ENCODE measurements at places on chromosomes 5 and 9.
A peak's percentile ranks its signal among the peaks of the same experiment; 100 is the strongest.

- no peak for DNase-seq
These were observed 295.9 kb upstream of the ZNF608 start for GRCh38 chr5:125042261-125042890.

DNA sequence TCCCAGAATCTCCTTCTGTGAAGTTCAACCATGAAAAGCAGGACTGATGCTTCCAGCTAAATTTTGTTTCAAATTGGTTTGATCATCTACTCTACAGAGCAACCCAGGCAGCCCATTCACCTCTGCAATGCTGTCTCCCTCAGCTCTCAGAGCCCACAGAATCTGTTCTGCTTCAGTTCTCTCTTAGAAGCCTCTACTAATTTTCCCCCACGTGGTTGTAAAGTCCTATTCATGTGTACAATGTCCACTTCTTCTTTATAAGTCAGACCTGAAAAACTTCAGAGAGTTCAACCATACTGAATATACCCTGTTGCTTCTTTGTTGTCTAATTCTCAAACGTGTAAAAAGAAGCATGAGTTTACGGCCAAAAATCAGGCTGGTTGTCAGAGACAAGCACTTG lies 21.3 kb upstream of the FAM13B start:
- DNase-seq = no peak

GRCh38 chr5:109083937-109084336 lies 325.8 kb downstream of the PJA2 start:
- no peak for DNase-seq

DNA sequence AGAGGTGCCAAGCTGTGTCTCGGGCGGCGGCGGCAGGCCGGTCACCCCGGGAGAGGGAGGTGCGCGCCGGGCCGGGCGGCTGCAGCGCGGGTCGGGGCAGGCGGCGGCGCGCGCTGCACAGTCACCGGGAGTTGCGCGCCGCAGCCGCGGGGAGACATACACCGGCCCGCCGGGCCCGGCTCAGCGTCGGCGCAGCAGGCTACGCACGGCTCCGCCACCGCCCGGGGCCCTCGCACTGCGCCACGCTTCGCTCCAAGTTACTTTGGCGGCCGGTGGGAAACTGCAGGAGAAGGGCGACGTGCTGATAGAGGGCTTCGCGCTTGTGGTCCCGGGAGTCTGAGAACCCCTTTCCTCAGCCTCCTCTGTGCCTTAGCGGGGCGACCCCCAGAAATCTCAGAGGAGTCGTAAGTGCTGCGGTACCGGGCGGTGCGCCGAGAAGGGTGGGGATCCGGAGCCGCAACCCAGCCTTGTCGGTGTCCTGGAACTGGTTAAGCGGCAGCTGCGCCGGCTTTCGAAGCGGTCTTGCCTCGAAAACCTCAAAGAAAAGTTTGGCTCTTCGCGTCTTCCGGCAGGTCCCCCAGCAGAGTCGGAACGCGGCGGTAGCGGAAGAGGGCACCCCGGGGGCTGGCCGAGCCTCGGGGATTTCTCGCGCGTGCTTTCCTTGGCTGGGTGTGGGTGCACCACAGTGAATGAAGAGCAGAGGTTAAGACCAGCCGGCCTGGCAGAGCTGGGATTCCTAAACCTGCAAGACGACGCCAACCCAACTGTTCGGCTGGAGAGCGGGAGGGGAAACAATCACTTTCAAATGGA lies at the start of gene EFNA5:
EFNA5 (minus strand) TSS at position 6 of the 810 bp plus-strand sequence.
- DNase-seq = no peak

DNA sequence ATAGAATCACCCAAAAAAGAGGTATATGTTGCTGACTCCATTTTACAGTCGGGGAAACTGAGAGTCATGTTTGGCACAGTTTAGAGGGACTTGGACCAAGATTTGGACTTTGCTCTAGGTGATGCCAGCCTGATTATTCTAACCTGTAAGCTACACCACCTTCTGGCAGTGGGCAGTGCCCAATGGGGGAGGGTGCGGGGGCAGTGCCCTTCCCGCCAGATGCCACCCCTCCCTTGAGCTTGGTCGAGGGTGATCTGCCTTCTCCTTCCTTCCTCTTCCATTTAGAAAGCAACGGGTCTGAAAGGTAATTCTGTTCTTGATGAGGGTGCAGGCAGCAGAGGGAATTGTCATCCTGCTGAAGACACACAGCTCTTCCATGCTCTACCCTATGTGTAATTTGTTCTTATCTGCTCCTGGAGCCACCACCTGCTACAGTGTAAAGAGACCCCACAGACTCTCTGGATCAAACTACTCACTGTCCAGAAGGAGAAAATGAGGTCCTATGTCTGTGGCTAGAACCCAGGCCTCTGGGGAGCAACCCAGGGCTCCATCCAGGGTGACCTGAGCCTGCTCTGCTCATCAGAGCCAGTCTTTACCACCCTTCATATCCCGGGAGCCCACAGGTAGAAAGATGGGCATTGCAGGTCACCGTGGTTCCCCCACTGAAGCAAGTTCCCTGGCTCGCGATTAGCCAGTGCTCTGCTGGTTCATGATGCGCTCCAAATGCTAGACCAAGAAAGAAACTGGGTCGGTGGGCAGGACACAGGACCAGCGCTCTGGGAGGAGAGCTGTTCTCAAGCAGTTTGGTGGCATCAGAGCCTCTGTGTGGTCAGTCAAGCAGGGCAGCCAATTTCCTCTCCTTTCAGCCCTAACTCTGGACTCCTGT lies 156.2 kb downstream of the RGS3 start:
- DNase-seq = no peak

- no peak for DNase-seq
These were observed 133.0 kb downstream of the GNA14 start for GRCh38 chr9:77514886-77515711.

GRCh38 chr9:131264231-131264630 lies 12.1 kb downstream of the FAM78A start:
- DNase-seq = peak; percentile 58

- DNase-seq = no peak
These were observed 34.5 kb upstream of the ORM1 start for GRCh38 chr9:114288193-114289091.

GRCh38 chr5:65395526-65396155 lies 86.1 kb downstream of the ADAMTS6 start:
- no peak for DNase-seq

DNA sequence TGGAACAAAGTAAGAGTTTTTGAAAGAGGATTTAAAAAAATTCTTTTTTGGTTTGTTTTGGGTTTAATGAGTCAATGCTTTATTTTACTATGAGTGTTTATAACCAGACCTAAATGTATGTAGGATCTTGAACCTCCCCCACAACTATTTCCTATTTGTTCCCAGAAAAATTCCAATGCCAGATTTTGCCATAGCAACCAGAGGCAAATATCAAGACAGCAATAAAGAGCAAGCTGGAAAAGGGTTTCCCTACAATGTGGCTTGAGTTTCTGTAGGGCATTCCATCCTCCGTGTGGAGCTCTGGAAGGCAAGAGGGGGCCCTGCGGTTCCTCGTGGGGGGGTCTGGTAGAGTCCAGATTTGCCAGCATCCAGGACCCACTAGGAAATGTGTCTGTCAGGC lies 27.8 kb upstream of the GDNF start:
- DNase-seq = no peak

GRCh38 chr5:179314606-179315355 lies 30.5 kb downstream of the ADAMTS2 start:
- no peak for DNase-seq

GRCh38 chr9:84667571-84668195 lies 1.8 kb upstream of the NTRK2 start:
- no peak for DNase-seq

GRCh38 chr9:93232388-93232960 lies 48.5 kb downstream of the WNK2 start:
- DNase-seq = no peak

DNA sequence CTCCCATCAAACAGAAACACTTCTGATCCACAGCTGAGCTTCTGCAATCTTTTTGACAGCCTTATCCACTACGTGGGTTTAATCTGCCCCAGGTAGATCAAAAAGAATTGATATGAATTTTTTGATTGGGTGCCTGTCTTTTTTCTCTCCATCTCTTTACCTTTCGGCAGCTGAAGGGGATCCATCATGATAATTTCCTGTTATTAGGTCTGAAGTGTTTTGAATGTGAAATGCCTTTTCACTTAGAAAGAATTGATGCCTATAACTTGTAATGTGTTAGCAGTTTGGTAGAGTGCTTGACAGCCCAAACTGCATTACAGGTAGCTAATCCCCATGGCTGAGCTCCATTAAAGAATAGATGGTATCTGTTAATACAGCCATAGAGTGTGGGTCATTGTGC lies 745.4 kb downstream of the TLR4 start:
- no peak for DNase-seq

- peak; percentile 38 for DNase-seq
These were observed 68.5 kb upstream of the MELK start for GRCh38 chr9:36504156-36504555.

DNA sequence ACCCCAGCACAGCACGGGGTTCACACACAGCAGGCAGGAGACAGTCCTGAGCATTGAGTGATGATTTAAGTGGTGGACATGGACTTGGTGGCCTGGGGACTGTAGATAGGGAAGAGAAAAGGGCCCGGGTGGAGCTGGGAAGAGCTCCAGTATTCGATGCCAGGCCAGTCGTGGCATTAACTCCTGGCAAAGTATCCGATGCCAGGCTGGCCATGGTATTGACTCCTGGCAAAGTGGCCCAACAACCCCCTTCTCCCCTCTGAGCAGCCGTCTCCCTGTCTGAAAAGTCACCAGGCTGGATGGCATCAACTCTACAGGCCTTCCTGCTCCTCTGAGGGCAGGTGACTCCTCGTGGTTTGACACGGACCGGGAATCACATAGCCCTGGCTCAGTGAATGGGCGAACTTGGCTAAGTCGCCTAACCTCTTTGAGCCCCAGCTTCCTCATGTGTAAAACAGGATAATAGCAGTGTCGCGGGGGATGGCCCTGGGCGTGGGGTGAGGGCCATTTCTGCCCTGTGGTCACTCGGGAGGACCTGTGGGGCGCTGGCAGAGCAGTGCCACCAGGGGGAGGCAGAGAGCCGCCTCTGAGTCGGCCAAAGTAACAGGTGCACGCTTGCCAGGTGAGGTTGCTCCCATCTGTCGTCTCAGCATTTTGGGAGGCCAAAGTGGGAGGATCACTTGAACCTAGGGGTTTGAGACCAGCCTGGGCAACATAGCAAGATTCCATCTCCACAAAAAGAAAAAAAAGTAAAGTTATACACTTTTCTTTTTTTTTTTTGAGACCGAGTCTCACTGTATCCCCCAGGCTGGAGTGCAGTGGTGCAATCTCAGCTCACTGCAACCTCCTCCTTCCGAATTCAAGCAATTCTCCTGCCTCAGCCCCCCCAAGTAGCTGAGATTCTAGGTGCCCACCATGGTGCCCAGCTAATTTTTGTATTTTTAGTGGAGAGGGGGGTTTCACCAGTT lies 5.7 kb upstream of the SEC16A start:
- DNase-seq = peak; percentile 67

DNA sequence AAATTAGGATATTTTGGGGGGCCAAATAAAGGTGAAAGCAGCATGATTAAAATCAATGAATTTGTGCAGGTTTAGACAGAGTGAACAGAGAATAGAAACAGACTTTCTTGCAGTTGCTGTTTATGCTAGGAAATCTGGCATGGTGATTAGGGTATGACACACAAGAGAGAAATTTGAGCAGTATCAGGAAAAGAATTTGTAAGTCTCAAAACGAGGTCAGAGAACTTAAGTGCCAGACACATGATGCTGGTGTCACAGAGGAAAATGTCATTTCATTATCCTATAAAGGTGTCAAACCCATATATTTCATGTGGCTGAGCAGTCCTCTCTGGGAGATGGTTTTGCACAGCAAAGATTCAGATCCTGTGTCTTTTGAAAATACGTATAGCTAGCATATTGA lies 15.7 kb downstream of the LVRN start:
- DNase-seq = no peak

- DNase-seq = no peak
These were observed 30.2 kb upstream of the FUBP3 start for GRCh38 chr9:130549093-130549735.

GRCh38 chr9:100167915-100168654 lies 69.0 kb downstream of the INVS start:
- no peak for DNase-seq

DNA sequence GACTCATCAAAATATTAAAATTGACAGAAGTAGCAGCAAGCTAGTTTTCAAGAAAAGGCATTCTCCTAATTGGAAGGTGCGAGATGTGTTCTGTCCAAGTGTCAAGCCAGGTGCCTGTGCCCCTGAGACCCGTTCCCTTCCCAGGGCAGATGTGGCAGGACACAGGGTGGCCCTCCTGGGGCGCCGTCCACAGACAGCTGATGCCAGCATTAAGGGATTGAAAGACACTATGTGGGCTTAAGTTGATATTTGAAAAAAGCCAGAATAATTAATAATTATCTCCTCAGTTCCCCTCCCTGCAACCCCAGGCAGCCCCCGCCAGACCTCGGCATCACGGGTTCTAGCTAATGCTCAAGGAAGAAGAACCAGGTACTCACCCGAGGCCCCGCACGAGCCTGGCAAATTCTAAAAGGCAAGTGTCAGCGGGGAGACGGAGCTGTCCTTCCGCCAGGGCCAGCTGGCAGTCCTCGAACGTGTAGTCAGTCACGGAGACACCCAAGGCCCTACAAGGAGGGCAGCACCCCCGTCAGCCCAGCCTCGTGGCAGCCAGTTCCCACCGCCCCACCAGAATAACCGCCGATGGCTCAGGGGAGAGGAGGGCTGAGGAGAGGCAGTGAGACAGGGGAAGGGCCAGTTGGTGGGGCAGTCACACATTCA lies 29.1 kb upstream of the SLC6A3 start:
- no peak for DNase-seq

All from CD4-positive, alpha-beta T cell (primary cell).